ENCODE measurements at places on chromosomes 5 and 9.

GRCh38 chr5:126849101-126849678 is 72.3 kb downstream of the LMNB1 start:
- no peak for DNase-seq

- DNase-seq, result no peak
These were observed 48.7 kb downstream of the FBXW11 start for GRCh38 chr5:171957591-171958251.

- DNase-seq, result no peak
These were observed 17.3 kb downstream of the ADGRD2 start for GRCh38 chr9:124467410-124468060.

DNA sequence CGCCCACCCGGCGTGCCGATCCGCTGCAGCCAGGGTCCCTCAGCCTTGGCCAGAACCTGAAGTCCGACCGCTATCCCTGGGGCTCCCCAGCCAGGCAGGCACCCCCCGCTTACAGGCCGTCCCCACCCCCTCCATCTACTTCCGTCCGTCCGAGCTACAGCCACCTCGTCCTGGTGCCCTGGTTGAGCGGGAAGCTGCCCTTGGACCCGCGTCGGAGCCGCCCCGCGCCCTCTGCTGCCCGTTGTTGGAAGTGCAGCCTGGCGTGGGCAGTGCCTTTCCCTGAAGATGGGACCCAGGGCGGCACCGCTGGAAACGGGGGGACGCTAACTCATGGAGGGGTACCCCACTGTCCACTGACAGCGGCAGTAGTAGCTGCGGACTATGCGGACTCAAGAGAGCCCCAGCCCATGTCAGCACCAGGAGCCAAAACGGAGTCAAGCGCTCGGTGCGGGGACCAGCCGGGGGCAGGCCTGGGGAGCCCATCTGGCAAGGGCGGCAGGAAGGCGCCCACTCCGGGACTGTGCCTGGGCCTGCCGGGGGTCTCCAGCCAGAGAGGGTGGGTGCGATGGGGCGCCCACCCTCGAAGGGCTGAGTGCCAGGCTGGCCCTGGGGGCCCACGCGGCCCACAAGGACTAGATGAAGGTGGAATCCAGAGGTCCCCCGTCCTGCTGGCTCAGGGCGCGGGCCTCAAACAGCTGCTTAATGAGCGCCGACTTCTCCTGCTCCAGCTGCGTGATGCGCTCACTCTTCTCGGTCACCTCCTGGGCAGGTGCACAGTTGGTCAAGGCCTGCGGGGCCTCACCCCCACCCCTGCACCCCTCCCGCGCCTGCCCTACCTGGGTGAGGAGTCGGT is 6.1 kb downstream of the SAPCD2 start:
- no peak for DNase-seq

Data from NCI-H2081 treated with DMSO at 0.1 percent for 48 hours (cell line).